Endothelial cell of umbilical vein (primary cell): ENCODE measurements at places on chromosomes 5 and 9.

DNA sequence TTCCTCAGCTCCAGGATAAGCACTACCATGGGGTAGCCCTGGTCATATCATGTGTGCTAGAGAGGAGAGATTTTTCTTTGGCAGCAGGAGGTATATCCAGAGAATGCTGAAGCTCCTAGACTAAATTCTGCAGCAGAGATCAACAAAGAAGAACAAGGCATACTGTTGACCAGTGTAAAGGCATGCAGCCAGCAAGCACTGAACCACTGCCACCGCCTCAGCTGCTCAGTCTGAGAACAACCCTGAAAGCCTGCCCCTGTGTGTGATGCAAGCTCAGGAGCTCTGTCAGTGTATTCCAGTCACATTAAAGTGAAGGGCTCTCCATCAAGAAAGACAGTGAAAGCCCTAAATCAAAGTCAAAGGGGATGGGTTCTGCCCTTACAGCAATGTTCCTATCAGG lies 439.5 kb upstream of the CD180 start:
- no peak for DNase-seq

DNA sequence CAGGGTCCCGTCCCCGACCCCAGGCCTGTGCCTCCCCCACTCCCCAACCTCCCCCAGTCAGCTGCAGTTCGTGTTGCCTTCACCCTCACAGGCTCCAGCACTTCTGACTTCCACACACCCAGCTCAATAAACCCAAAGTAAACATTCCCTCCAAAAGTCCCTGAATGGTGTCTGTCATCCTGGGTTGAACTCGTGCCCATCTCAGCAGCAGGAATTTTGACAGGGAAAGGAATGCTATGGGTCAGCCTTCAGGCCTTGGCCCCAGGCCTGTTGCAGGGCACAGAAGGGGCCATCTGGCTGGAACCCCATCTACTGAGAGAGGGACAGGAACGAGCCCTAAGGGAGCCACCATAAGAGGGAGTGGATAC lies 29.6 kb upstream of the CNOT6 start:
- DNase-seq, result no peak

DNA sequence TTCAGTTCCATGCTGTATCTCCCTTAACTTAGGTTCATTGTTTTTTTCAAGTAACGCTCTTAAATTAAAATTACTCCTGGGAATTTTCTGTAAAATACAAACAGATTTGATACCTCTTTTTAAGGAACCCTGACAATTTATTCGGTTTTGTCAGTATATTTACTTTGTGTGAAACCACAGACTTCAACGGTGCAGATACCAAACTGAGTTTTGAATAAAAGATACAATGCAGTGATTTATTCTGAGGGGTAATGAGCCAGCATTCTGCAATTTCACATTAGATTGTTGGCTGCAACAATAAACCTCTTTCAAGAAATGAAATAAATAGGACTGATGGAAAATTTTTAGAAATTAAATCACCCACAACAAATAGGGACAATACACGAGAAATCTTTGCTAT lies 308.6 kb upstream of the EDIL3 start:
- no peak for DNase-seq

- DNase-seq, result no peak
Observed at GRCh38 chr5:40238066-40238745, 441.5 kb upstream of the PTGER4 start.

- no peak for DNase-seq
Observed at GRCh38 chr9:28407351-28407750, 834.1 kb upstream of the C9orf72 start.

- DNase-seq, result no peak
Observed at GRCh38 chr5:61277781-61278180, 54.3 kb upstream of the ZSWIM6 start.

- DNase-seq, result peak; percentile 74
Observed at GRCh38 chr5:134524826-134525682, at the start of gene JADE2. JADE2 (plus strand) TSS chr5:134525670; CDS start chr5:134535858, 10,188 bp downstream.

DNA sequence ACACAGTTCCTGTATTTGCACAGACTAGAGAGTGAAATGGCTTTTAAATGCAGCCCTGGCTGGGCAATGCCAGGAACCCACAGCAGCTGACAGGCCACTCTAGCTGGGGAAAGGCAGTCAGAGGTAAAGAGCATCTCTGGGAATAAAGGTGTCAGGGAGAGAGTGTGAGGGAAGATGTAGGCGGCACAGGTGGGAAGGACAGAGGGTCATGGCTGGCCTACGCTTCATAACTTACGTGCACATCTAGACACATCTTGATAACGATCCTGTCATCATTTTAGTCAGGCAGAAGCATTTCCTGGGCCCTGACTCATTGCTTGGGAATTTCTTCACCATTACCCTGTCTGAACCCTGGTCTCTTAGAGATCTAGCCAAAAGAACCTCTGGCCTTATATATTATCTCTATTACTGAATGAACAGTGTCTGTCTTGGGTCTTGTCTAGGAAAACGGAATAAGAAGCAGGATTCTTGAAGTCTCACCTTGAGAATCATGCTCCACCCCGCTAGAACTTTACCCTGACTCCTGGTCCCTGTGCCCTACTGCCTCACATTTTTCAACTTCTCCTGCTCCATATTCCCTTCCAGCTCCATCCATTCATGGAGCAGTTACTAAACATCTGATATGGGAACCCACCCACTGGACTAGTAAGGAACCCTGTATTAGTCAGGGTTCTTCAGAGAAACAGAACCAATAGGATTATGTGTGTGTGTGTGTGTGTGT lies 106.4 kb upstream of the ELL2 start:
- DNase-seq, result peak; percentile 72

GRCh38 chr5:38011668-38012188 lies 171.9 kb upstream of the GDNF start:
- no peak for DNase-seq

DNA sequence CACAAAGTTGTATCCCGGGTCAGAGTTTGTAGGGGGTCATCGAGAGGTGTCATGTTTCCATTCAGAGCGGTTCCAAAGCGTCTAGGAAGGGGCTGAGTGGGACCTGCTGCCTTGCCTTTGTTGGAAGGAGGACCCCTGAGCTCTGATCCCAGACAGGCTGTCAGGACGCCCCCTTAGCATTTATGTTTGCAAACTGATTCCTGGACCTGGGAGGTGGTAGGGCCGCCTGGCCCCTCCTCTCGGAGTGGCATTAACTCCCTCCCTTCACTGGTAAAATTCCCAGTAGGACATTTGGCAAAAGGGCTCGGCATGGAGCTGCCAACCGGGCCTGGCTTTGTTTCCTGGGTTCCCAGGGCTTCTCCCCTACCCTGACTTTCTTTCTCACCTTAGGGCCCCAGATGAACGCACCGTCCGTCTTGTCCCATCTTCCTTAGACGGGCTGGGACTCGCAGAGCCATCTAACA lies 2.5 kb downstream of the JADE2 start:
- DNase-seq, result no peak

- DNase-seq, result no peak
Observed at GRCh38 chr9:119412399-119412798, 43.2 kb upstream of the BRINP1 start.

DNA sequence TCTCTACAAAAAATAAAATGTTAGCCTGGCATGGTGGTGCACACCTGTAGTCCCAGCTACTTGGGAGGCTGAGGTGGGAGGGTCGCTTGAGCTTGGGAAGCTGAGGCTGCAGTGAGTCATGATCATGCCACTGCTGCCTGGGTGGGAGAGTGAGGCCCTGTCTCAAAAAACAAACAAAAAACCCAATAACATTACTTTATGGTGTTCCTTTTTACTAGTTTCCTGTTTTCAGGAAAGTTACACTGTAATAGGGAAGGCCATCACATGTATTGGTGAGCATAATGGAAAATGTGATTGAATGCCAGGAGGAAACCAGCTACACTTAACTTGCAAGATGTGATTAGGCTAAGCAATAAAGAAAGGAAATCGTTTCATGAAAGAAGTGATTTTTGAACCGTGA lies 42.7 kb downstream of the SV2C start:
- peak; percentile 14 for DNase-seq

GRCh38 chr9:33431420-33431819 lies 16.0 kb downstream of the AQP3 start:
- no peak for DNase-seq

DNA sequence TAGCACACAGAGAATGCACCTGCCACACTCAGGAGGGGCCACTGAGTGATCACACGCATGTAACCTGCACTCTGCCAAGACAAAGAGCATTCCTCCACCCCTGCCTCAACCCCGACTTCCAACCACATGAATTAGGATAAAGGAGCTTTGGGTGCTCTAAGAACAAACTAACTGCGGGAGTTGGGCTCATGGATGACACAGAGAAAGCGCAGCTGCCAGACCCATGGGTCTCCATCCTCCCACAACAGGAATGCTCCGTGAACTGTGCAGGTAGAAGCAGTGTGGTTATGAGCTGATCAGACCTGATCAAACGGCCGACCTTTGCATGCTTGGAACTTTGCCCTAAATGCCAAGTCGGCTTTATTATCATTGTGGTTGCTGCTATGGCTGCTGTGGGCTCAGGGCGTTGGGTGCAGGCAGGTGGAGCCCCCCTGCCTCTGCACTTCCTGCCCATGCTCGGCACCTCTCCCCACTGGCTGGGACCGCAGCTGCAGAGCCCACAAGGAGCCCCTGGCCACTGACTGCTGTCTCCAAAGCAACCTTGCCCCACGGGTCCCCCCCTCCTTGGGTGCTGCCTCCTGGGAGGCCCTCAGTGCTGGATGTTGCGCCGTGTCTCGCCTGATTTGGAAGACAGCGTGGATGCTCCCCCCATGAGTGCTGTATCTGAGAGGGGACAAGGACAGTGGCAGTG lies 2.6 kb upstream of the SLC6A3 start:
- DNase-seq, result no peak

DNA sequence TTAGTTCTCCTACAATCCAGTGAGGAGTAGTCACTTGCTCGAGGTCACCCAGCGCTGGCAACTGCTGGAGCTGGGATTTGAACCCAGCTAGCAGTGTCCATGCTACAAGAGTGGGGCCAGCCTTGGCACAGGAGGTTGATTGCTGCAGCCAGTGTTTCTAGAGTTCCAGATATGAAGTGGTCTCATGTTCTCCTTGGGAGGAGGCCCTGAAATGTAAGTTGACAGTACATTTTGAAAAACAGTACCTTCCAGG lies 802 bp downstream of the CCDC107 start:
- no peak for DNase-seq

DNA sequence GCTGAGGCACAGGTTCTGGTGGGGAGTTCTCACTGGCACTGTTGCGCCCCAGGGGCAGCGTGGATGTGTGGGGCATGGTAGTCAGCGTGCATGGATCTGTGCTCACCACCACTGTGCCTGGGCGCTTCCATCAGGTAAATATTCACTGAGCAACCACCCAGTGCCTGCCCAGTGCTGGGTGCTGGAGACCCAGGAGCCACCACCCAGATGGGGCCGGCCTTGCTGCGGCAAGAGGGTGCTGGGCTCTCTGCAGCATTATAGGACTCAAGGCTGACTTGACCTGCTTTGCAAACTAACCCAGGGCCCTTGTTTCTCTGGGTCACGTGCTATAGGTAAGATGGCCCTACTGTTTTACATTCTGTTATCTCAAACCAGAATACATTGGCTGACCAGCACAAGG lies 60.5 kb downstream of the DAP start:
- no peak for DNase-seq

- no peak for DNase-seq
Observed at GRCh38 chr5:117614408-117614807, 1039.8 kb upstream of the SEMA6A start.

DNA sequence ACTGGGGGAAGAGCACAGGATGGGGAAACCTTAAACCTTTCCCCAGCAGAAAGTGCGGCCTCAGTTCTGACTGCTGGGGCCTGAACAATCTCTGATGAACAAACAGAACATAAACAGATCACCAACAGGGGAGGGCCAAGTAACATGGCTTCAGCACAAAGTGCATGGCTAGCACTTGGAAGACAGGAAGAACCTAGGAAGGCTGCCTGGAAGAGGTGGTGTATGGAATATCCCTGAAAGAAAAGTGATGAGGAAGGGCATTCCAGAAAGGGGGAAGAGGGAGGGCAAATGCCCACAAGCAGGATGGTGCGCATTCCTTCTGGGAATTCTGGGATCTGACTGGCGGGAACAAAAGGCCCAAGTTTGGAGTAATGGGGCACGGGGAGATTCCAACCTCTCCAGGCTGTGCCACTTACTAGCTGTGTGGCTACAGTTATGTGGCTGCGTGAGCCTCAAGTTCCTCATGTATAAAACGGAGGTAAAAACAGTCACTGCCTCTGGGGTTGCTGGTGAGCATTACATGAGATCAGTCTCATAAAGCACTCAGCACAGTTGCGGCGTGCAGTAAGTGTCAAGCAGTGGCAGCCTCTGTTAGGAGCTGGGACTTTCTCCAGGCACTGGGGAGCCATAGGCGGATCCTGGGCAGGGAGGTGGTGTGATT lies 1.6 kb downstream of the PDGFRB start:
- DNase-seq, result no peak

- peak; percentile 31 for DNase-seq
Observed at GRCh38 chr5:68053202-68053601, 162.4 kb upstream of the PIK3R1 start.

DNA sequence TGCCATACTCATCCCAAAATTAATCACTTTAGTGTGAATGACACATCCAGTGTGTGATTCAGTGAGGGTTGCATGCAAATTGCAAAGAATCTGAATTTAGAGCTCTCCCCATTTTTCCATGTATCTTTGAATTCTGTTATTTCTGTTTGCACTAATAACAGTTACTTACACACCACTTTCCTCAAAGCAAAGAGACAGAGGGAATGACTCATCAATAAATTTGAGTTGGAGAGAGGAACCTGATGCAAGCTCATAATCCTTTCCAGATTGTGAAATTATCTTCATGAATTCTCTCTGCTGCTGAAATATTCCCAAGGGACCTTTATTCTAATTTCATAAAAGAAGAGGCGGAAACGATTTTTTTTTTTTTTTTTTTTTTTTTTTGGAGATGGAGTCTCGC lies 204.8 kb downstream of the CDH9 start:
- no peak for DNase-seq

- peak; percentile 87 for DNase-seq
Observed at GRCh38 chr5:86679529-86679928, 61.8 kb downstream of the COX7C start.

DNA sequence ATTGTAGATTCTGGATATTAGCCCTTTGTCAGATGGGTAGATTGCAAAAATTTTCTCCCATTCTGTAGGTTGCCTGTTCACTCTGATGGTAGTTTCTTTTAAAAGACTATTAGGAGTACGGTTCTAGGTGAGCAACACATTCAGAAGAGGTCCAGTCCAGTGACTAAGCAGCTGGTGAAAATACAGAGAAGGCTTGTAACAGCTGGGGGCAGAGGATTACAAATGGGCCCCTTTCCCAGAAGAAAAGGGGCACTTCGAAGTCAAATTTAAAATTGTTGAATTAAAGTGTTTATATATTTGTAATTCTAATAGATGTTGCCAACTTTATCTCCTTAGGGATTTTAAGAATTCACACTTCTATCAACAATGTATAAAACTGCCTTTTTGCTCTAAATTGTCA lies 720.5 kb downstream of the TLE4 start:
- DNase-seq, result no peak

DNA sequence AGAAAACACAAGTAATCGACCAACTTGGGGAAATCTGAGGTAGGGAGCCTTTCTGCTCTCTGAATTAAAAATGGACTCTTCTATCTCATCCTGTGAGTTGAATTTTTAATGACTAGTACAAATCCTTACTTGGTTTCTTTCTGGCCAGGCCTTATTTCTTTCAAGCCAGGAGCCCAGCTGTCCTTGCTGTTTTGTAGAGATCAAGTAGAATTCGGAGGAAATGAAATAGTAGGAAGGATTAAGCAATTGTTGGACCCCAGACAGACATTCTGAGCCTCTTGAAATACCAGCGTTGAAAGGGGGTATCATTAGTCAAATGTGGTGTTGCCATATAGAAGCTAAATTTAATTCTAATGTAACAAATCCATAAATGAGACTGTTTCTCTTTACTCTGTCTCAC lies 53.7 kb upstream of the SMIM15 start:
- no peak for DNase-seq

- no peak for DNase-seq
Observed at GRCh38 chr9:113154471-113154870, 3.7 kb downstream of the SLC31A2 start.

- DNase-seq, result no peak
Observed at GRCh38 chr5:174719793-174720611, 4.4 kb upstream of the MSX2 start.
